ENCODE measurements at places on chromosomes 5 and 9. TPM values are rescaled to one million over a fixed set of nuclear protein-coding genes. Genes with fewer than 3 reads are reported as not detected.

Gene OBP2B
- polyA plus RNA-seq = not detected

Gene OMD
- polyA plus RNA-seq = not detected

Gene RANBP6
- 5.7 TPM for polyA plus RNA-seq

Gene SPATA24
- polyA plus RNA-seq = 5.8 TPM

Gene LRRC19
- not detected for polyA plus RNA-seq

Gene CDC20B
- 0.06 TPM for polyA plus RNA-seq

Gene GALNT10
- polyA plus RNA-seq = 5.1 TPM

Gene FOXD4
- 0.08 TPM for polyA plus RNA-seq

Gene BARHL1
- not detected for polyA plus RNA-seq

Gene BASP1
- polyA plus RNA-seq = 66.2 TPM

Gene PSAT1
- 233 TPM for polyA plus RNA-seq

Gene TOR4A
- polyA plus RNA-seq = 11.4 TPM

Gene CCNI2
- 1.3 TPM for polyA plus RNA-seq

Gene SLC6A7
- polyA plus RNA-seq = 0.02 TPM

Gene DOCK8
- polyA plus RNA-seq = 0.67 TPM

Gene ZNG1A
- 10.4 TPM for polyA plus RNA-seq

Gene FOXD1
- 0.11 TPM for polyA plus RNA-seq

Gene C9orf78
- 17.4 TPM for polyA plus RNA-seq

Gene PTGR1
- 12.4 TPM for polyA plus RNA-seq

Gene DAP
- polyA plus RNA-seq = 30.2 TPM

Gene ORM2
- polyA plus RNA-seq = 1.3 TPM

Gene TEX48
- not detected for polyA plus RNA-seq

Gene RGS7BP
- 1.1 TPM for polyA plus RNA-seq

Gene LCN15
- polyA plus RNA-seq = 0.08 TPM

Gene FYB1
- not detected for polyA plus RNA-seq

Gene IL7R
- polyA plus RNA-seq = not detected
